ENCODE measurements at places on chromosomes 12 and 14. TPM values are rescaled to one million over a fixed set of nuclear protein-coding genes. Genes with fewer than 3 reads are reported as not detected.

DNA sequence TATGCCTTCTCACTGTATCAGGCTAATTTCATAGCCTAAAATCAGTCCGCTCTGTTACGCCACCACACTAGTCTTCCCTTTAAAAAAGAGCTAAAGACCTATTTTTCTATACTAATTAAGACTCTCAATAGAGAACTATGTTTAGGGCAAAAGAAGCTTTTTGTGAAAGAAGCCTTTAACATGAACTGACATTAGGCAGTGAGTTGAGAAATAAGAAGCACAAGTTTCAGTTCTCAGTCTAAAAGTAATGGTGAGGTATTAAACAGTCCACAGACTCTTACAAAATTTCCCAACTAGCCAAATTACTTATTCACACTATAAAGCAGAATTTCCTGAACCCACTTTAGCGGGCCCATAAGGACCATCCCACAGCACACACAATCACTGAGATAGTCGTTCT is 93.7 kb downstream of the SOX5 start:
- no peaks in the 10 kb centered on the region for H3K36me3 ChIP-seq
- H3K4me1 ChIP-seq: no peaks in the 10 kb centered on the region
- H3K27me3 ChIP-seq: no peaks in the 10 kb centered on the region
- no peak overlapping the region for H3K4me3 ChIP-seq
- no peak overlapping the region for H3K27ac ChIP-seq

GRCh38 chr12:92848740-92849139 is 80.4 kb downstream of the EEA1 start:
- peaks cover 19% of the 10 kb centered on the region for H3K36me3 ChIP-seq
- no peaks in the 10 kb centered on the region for H3K27me3 ChIP-seq
- DNase-seq: no peak

GRCh38 chr12:113683574-113683973 is 211.9 kb upstream of the LHX5 start:
- 0 out of 2 replicates have a peak, but pooled peaks cover 5% of the 10 kb centered on the region for H3K27me3 ChIP-seq
- DNase-seq: no peak
- no peaks in the 10 kb centered on the region for H3K4me1 ChIP-seq

DNA sequence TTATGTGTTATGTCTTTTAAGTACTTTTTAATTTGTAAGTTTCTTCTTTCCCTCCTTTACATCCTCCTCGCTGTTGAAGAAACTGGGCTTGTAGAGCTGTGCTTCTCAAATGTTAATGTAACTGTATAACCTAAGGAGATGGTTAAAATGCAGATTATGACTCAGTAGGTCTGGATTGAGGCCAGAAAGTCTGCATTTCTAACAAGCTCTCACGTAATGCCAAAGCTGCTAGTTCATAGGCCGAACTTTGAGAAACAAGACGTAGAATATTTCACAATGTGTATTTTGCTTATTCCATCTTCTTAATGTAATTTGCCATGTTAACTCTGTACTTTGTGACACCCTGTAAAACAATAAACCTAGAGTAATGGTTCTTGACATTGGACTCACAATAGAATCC is 193.3 kb upstream of the SYT1 start:
- peak; percentile 18 for DNase-seq
- H3K27ac ChIP-seq: no peak overlapping the region
- H3K27me3 ChIP-seq: no peaks in the 10 kb centered on the region
- H3K36me3 ChIP-seq: no peaks in the 10 kb centered on the region
- peaks cover 4% of the 10 kb centered on the region for H3K4me1 ChIP-seq

DNA sequence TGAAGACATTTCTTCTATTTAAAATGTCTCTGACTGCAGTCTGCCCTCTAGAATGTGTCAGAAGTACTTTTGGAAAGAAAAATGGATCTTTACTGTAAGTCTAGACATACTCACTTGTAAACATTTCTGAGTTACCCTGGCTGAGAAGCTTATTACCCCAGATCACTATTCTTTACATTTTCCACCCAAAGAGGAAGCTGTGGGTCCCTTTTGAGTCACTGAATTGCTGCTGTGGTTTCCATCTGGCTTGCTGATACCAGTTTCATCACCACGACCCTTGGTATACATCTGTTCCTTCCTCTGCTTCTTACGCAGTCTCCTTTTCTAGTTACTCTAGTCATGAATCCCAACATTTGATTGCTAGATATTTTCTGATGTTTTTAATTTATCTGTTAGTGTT is 20.2 kb upstream of the CLEC4D start:
- DNase-seq: no peak
- H3K4me1 ChIP-seq: no peaks in the 10 kb centered on the region
- no peaks in the 10 kb centered on the region for H3K36me3 ChIP-seq
- H3K4me3 ChIP-seq: no peak overlapping the region

- no peaks in the 10 kb centered on the region for H3K36me3 ChIP-seq
- H3K4me3 ChIP-seq: no peak overlapping the region
- H3K27ac ChIP-seq: no peak overlapping the region
- H3K4me1 ChIP-seq: peaks cover 13% of the 10 kb centered on the region
- no peaks in the 10 kb centered on the region for H3K27me3 ChIP-seq
Observed at GRCh38 chr12:76250256-76250655, 98.0 kb downstream of the BBS10 start.

- no peak overlapping the region for H3K4me3 ChIP-seq
- H3K27me3 ChIP-seq: no peaks in the 10 kb centered on the region
- no peaks in the 10 kb centered on the region for H3K4me1 ChIP-seq
- H3K27ac ChIP-seq: no peak overlapping the region
Observed at GRCh38 chr12:9034095-9034494, 44.7 kb downstream of the KLRG1 start.

DNA sequence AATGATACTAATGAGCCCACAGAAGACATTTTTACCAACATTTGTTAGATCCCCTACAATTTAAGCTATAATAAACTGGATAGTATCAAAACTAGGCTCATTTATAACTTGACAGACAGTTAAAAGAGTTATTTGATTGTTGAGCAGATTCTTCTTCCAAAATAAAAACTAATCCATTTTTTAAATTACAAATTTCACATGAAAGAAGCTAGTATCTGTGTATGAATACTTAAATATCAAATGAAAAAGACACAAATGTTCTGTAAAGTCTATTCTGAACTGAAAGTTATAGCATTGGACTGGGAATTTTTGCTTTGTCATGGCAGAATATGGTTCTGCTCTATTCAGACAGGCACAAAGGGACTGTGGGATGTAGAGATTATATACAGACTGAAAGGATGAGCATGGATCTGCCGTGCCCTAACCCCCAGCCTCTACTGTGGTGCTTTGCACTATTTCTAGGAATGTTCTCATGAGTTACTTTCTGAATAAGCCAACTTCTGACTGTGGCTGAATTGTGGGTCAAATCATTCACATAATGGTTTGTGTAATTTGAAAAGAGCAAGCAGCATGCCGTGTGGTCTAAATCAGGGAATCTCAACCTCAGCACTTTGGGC is 352.7 kb downstream of the KCNH5 start:
- no peak for DNase-seq
- H3K27me3 ChIP-seq: no peaks in the 10 kb centered on the region
- no peak overlapping the region for H3K4me3 ChIP-seq
- H3K27ac ChIP-seq: peak overlapping the region; percentile 97
- H3K36me3 ChIP-seq: no peaks in the 10 kb centered on the region

- no peaks in the 10 kb centered on the region for H3K4me1 ChIP-seq
- H3K27me3 ChIP-seq: no peaks in the 10 kb centered on the region
- H3K27ac ChIP-seq: peak overlapping the region; percentile 61
Observed at GRCh38 chr12:62258941-62259630, 1.1 kb upstream of the USP15 start.

- no peaks in the 10 kb centered on the region for H3K36me3 ChIP-seq
- H3K27ac ChIP-seq: peak overlapping the region; percentile 98
- no peak for DNase-seq
- H3K27me3 ChIP-seq: no peaks in the 10 kb centered on the region
Observed at GRCh38 chr14:61565836-61566536, 129.3 kb upstream of the HIF1A start.

- H3K4me3 ChIP-seq: no peak overlapping the region
- 0 out of 2 replicates have a peak, but pooled peaks cover 5% of the 10 kb centered on the region for H3K4me1 ChIP-seq
- no peaks in the 10 kb centered on the region for H3K27me3 ChIP-seq
- DNase-seq: no peak
Observed at GRCh38 chr14:33504246-33505099, 446.4 kb downstream of the EGLN3 start.

GRCh38 chr14:21241218-21241819 is 27.9 kb downstream of the HNRNPC start:
- peaks cover 4% of the 10 kb centered on the region for H3K4me1 ChIP-seq
- DNase-seq: no peak
- no peak overlapping the region for H3K4me3 ChIP-seq
- no peak overlapping the region for H3K27ac ChIP-seq
- H3K36me3 ChIP-seq: peaks cover 93% of the 10 kb centered on the region

GRCh38 chr12:66066137-66066928 is 64.2 kb downstream of the LLPH start:
- H3K36me3 ChIP-seq: no peaks in the 10 kb centered on the region
- H3K27me3 ChIP-seq: no peaks in the 10 kb centered on the region
- peaks cover 27% of the 10 kb centered on the region for H3K4me1 ChIP-seq
- peak; percentile 94 for DNase-seq
- H3K4me3 ChIP-seq: no peak overlapping the region
- peak overlapping the region; percentile 18 for H3K27ac ChIP-seq

GRCh38 chr12:82655751-82656150 is 31.0 kb upstream of the TMTC2 start:
- H3K27ac ChIP-seq: no peak overlapping the region
- no peaks in the 10 kb centered on the region for H3K27me3 ChIP-seq
- peaks cover 4% of the 10 kb centered on the region for H3K4me1 ChIP-seq
- H3K36me3 ChIP-seq: no peaks in the 10 kb centered on the region
- no peak for DNase-seq
- no peak overlapping the region for H3K4me3 ChIP-seq

Gene CIROP
- not detected for total RNA-seq

Gene LYZ
- total RNA-seq: not detected

Gene ITGA7
- total RNA-seq: 0.24 TPM

Gene TXNDC16
- 7.7 TPM for total RNA-seq
